OCI-LY7 (cell line): ENCODE measurements at places on chromosomes 1 and 21. TPM values are rescaled to one million over a fixed set of nuclear protein-coding genes. Genes with fewer than 3 reads are reported as not detected.

CCDC30 gene
- total RNA-seq: 1.9 and 2.6 TPM in 2 replicates

IL22RA1 gene
- not detected in 2 replicates for total RNA-seq

DNA sequence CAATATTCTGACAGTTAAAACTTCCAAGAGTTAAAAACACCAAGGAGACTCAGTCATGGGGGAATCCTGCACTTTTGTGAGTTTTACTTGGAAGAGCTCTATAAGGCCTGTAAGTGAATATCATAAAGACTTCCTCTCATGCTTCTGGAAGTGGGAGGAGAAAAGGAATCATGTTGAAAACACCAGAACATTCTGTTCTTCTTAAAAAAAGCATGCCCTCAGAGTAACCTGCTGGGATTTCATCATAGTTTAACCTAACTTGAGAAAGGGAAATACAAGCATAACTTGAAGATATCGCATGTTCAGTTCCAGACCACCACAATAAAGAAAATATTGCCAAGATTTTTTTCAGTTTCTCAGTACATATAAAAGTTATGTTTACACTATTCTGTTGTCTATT lies 51.9 kb downstream of the COL11A1 start:
- no peak for DNase-seq

CRYAA gene
- total RNA-seq: not detected in 2 replicates

DNA sequence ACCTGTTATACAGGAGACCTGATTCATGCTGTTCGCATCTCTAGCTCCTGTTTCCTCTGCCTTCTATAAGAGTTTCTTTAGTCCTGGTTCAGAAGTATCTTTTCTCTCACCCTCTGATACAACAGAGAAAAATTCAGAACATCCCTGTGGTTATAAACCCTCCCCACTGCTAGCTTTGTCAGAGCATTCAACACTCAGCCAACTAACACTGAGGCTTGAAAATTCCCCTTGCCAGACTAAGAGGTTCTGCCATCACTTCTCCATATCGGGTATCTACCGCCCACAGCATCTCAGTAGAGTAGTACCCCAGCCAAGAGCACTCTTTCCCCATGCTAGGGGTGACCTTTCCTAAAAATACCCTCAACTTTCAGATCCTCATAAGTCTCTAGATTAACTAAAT lies 19.6 kb upstream of the PIK3R3 start:
- no peak for DNase-seq

- no peak for DNase-seq
Measured at GRCh38 chr21:15837645-15838044, 107.9 kb downstream of the USP25 start.

- DNase-seq: no peak
Measured at GRCh38 chr21:27691516-27691915, 724.6 kb upstream of the ADAMTS5 start.

DNA sequence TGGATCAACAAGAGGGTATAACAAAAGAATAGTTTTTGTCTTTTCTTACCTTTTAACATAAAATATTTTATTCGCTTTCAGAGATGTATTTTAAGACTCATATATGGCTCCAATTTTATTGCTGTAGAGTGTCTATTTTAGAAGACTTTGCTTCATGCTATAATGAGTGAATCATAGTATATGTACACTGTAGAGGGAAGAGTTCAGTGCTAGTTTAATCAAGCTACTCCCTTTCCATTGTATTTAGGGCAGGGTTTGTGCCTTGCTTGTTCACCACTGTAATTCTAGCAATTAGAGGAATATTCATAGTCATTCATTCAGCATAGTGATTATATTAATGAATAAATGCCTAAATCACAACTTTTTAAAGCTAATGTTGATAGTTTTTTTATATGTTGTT lies 78.8 kb downstream of the CEP350 start:
- no peak for DNase-seq

GRCh38 chr1:6104631-6105030 lies 58.9 kb downstream of the KCNAB2 start:
- no peak for DNase-seq
